ENCODE measurements at places on chromosomes 1 and 21. TPM values are rescaled to one million over a fixed set of nuclear protein-coding genes. Genes with fewer than 3 reads are reported as not detected.

Gene DMRTA2
- not detected for total RNA-seq

Gene EFNA3
- 1.3 TPM for total RNA-seq

Gene LRRC38
- not detected for total RNA-seq

Gene WNT2B
- 0.13 TPM for total RNA-seq

Gene SLC44A3
- 2.1 TPM for total RNA-seq

Gene TRIM45
- total RNA-seq: 1.4 TPM

Gene ID3
- total RNA-seq: 8.6 TPM

Gene SYTL1
- 261 TPM for total RNA-seq

Gene SRSF4
- total RNA-seq: 103 TPM

Gene ASTN1
- total RNA-seq: not detected

Gene SLAMF1
- total RNA-seq: 70.6 TPM

Gene NBPF10
- total RNA-seq: 5.6 TPM

Gene CHTOP
- total RNA-seq: 82.0 TPM

Gene GJA9
- not detected for total RNA-seq

Gene COL6A1
- total RNA-seq: 4.6 TPM

Gene LCE3C
- not detected for total RNA-seq

Gene NCAM2
- not detected for total RNA-seq

Gene KPRP
- not detected for total RNA-seq

Gene GRIK3
- total RNA-seq: not detected

Gene OBSCN
- 34.2 TPM for total RNA-seq

Gene CAPN8
- total RNA-seq: 0.91 TPM

Gene SMIM1
- total RNA-seq: 0.75 TPM

Gene PPIE
- total RNA-seq: 44.8 TPM

Gene ATAD3C
- 0.13 TPM for total RNA-seq

Gene IRF2BP2
- 463 TPM for total RNA-seq

Gene ICOSLG
- 9.4 TPM for total RNA-seq

Gene MAP3K7CL
- total RNA-seq: 11.6 TPM

Gene NPPB
- total RNA-seq: not detected

Gene OR2T35
- total RNA-seq: not detected

Gene ASCL5
- not detected for total RNA-seq

Gene PTPRC
- total RNA-seq: 813 TPM

Gene ANKRD34A
- total RNA-seq: 1.7 TPM

Gene ALX3
- total RNA-seq: not detected

Gene CD247
- 265 TPM for total RNA-seq

Gene AGO4
- 23.3 TPM for total RNA-seq

Gene PHACTR4
- total RNA-seq: 20.9 TPM

Gene GPATCH4
- 39.2 TPM for total RNA-seq

Measured in T-helper 17 cell (primary cell).